Naive thymus-derived CD4-positive, alpha-beta T cell (primary cell): ENCODE measurements at places on chromosomes 7 and 10. TPM values are rescaled to one million over a fixed set of nuclear protein-coding genes. Genes with fewer than 3 reads are reported as not detected.

Gene CCDC172
- not detected for total RNA-seq

Gene AQP1
- total RNA-seq: not detected

Gene TRIM8
- total RNA-seq: 49.8 and 59.1 TPM in 2 replicates

Gene REEP3
- total RNA-seq: 18.1 and 21.6 TPM in 2 replicates

Gene HOXA6
- not detected for total RNA-seq

DNA sequence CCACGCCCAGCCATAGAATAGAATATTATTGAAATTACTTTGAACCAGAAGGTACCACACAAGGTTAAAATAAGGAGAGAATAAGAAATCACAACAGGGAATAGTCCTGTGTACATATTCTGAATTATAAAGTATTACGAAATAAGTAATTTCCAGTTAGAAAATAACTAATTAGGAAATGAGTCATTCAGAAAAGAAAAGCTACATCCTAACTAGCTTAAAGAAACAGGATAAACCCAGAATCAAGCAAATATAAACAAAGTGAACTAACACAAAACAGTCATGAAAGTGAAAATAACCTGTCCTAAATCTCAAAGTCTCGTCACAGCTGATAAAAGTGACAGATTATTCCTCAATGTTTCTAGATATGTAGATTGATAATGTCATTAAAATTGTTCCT, 74.8 kb upstream of the NEBL start:
- no peaks in the 10 kb centered on the region for H3K27me3 ChIP-seq
- no peaks in the 10 kb centered on the region for H3K4me1 ChIP-seq
- H3K27ac ChIP-seq: no peak overlapping the region
- no peak for DNase-seq

GRCh38 chr7:27155816-27156507, 513 bp downstream of the HOXA7 start:
- no peaks in the 10 kb centered on the region for H3K36me3 ChIP-seq
- H3K27ac ChIP-seq: no peak overlapping the region
- H3K4me1 ChIP-seq: peaks cover 36% of the 10 kb centered on the region
- no peak overlapping the region for H3K4me3 ChIP-seq

DNA sequence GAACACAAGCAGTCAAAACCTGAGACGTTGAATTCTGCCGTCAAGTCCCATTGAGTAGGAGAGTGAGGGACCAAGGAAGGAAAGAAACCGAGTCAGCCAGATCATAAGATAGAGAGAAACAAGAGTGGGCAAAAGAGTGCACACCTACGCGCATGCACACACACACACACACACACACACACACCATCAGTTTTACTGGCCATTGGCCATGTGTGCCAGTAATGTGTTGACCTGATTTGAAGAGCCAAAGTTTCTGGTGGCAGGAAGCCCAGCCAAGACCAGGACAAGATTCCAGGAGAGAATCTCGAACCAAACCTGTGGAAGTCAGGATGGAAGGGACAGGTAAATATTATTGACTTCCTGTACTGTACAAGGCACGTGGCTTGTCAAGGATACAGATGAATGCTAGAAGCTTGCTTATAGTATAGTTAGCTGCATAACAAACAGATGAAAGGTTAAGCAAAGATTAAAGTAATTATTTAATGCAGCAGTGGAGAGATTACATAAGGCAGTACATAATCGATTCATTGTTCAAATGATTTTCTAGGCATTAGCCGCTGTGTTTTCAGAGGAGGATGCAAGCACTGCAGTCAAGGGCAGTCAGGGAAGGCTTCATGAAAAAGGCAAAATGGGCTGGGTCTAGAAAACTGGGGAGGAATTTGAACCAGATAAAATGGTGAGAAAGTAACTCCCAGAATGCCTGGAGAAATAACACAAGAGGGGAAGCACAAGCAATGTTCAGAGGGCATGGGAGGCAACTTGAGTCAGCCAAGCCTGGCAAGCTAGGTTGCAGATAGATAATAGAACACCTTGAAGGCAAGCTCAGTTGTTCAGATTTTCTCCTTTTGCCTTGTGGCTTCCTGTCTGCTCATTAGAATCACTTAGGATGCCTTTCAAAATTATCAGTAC, 2.7 kb upstream of the HYCC1 start:
- H3K4me1 ChIP-seq: peaks cover 5% of the 10 kb centered on the region
- no peak overlapping the region for H3K4me3 ChIP-seq
- H3K36me3 ChIP-seq: no peaks in the 10 kb centered on the region

- H3K4me1 ChIP-seq: no peaks in the 10 kb centered on the region
- no peaks in the 10 kb centered on the region for H3K27me3 ChIP-seq
- H3K36me3 ChIP-seq: no peaks in the 10 kb centered on the region
- H3K27ac ChIP-seq: no peak overlapping the region
Observed at GRCh38 chr7:129702761-129703338, 91.3 kb downstream of the NRF1 start.

DNA sequence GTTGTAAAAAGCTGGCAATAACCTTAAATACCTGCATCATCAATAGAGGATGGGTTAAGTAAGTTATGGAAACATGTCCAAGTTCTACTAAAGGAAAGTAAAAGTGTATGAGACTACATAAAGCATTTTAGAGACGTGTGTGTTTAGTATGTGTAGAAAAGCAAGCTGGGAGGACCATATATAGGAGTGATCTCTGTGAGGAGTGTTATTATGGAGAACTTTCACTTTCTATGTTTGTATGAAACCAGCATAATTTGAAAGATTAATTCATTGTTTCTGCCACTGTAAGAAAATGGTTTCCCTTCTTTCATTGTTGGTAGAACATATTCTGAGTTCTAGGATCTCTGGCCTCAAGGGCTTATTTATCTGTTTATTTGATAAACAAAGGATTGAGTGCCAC, 19.2 kb upstream of the PDLIM1 start:
- no peaks in the 10 kb centered on the region for H3K27me3 ChIP-seq
- no peaks in the 10 kb centered on the region for H3K4me1 ChIP-seq
- no peak overlapping the region for H3K4me3 ChIP-seq

- peaks cover 85% of the 10 kb centered on the region for H3K4me1 ChIP-seq
- no peaks in the 10 kb centered on the region for H3K36me3 ChIP-seq
- H3K27me3 ChIP-seq: no peaks in the 10 kb centered on the region
- peak overlapping the region; percentile 73 for H3K27ac ChIP-seq
Observed at GRCh38 chr10:71735709-71736569, 16.4 kb upstream of the C10orf105 start.

- no peak overlapping the region for H3K4me3 ChIP-seq
- peaks cover 5% of the 10 kb centered on the region for H3K4me1 ChIP-seq
Observed at GRCh38 chr7:1596181-1597043, 26.6 kb upstream of the PSMG3 start.

DNA sequence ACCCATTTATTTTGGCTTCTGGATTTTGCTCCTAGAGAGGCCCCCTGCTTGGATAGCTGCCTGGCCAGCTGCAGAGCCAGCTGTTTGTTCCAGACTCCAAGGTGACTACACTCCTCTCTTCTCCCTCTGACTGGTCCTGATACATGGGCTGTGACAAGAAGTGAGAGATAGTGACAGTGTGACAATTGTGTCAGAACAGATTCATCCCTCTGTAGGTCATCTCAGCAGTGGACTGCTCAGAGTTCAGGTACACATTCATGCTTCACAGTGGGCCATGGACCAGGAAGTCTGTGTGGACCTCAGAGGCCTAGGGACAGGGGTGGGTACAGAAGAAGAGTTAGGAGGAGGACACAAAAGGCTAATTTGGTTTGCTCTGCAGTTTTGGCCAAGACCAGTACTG, 188.2 kb upstream of the MKLN1 start:
- H3K27ac ChIP-seq: no peak overlapping the region
- H3K27me3 ChIP-seq: no peaks in the 10 kb centered on the region
- no peak overlapping the region for H3K4me3 ChIP-seq
- H3K36me3 ChIP-seq: no peaks in the 10 kb centered on the region
- DNase-seq: no peak

- no peaks in the 10 kb centered on the region for H3K27me3 ChIP-seq
- no peak overlapping the region for H3K27ac ChIP-seq
- H3K4me1 ChIP-seq: no peaks in the 10 kb centered on the region
- DNase-seq: no peak
- no peak overlapping the region for H3K4me3 ChIP-seq
- no peaks in the 10 kb centered on the region for H3K36me3 ChIP-seq
Observed at GRCh38 chr7:44379366-44380188, 54.2 kb upstream of the CAMK2B start.

GRCh38 chr7:77473229-77474005, 57.3 kb upstream of the GSAP start:
- no peak for DNase-seq
- no peaks in the 10 kb centered on the region for H3K27me3 ChIP-seq
- no peaks in the 10 kb centered on the region for H3K4me1 ChIP-seq
- no peak overlapping the region for H3K27ac ChIP-seq
- no peaks in the 10 kb centered on the region for H3K36me3 ChIP-seq

DNA sequence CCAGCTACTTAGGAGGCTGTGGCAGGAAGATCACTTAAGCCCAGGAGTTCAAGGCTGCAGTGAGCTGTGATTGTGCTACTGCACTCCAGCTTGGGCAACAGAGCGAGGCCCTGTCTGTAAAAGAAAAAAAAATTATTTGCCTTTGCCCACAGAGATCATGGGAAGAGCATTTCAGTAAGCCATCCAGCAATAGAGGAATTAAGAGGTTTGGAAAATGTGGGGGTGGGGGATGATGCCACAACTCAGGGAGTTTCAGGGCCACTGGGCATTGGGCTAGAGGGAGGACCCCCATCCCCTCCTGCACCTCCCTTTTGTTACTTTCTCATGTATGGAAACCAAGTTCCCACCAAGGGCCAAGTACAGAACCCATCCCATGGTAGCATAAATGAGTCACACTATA, 38.4 kb downstream of the SVIL start:
- H3K4me1 ChIP-seq: no peaks in the 10 kb centered on the region
- no peaks in the 10 kb centered on the region for H3K27me3 ChIP-seq
- DNase-seq: no peak
- no peaks in the 10 kb centered on the region for H3K36me3 ChIP-seq

DNA sequence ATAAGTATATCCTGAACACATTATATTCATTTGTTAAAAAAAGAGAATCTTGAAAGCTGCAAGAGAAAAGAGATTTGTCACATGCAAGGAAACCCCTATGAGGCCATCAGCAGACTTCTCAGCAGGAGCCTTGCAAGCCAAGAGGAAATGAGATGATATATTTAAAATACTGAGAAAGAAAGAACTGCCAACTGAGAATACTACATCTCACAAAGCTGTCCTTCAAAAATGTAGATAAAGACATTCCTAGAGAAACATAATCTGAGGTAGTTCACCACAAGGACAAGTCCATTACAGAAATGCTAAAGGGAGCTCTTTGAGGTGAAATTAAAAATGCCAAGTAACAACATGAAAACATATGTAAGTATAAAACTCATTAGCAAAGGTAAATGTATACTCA, 224.4 kb upstream of the MBL2 start:
- no peaks in the 10 kb centered on the region for H3K27me3 ChIP-seq
- no peaks in the 10 kb centered on the region for H3K4me1 ChIP-seq
- no peak for DNase-seq
- no peak overlapping the region for H3K4me3 ChIP-seq
- no peaks in the 10 kb centered on the region for H3K36me3 ChIP-seq
- no peak overlapping the region for H3K27ac ChIP-seq

DNA sequence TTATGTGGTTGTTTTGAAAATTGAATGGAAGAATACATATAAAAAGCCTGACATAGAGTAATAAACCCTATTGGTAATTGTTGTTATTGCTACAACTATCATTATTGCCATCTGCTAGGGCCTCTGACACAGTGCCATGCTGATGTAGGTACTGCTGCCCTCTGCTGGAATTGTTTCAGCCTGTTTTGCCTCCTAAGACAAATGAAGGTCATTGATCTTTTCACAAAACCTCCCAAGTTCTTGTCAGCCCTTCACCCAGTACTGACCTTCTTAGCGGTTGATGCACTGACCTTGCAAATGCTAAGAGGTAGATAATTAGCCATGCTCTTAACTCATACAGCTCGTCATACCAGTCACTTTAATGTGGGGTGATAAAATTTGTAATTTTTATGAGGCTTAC, 975.2 kb downstream of the SORCS1 start:
- H3K27me3 ChIP-seq: no peaks in the 10 kb centered on the region
- no peak for DNase-seq
- H3K4me1 ChIP-seq: no peaks in the 10 kb centered on the region
- H3K27ac ChIP-seq: no peak overlapping the region
- H3K4me3 ChIP-seq: no peak overlapping the region

- no peak for DNase-seq
- H3K27me3 ChIP-seq: no peaks in the 10 kb centered on the region
- H3K4me3 ChIP-seq: no peak overlapping the region
- no peak overlapping the region for H3K27ac ChIP-seq
Observed at GRCh38 chr7:48299580-48300169, 128.4 kb downstream of the ABCA13 start.

GRCh38 chr7:106175507-106175906, 63.4 kb upstream of the SYPL1 start:
- no peak overlapping the region for H3K4me3 ChIP-seq
- H3K4me1 ChIP-seq: no peaks in the 10 kb centered on the region
- DNase-seq: no peak
